ENCODE measurements at places on chromosomes 6 and 20.

DNA sequence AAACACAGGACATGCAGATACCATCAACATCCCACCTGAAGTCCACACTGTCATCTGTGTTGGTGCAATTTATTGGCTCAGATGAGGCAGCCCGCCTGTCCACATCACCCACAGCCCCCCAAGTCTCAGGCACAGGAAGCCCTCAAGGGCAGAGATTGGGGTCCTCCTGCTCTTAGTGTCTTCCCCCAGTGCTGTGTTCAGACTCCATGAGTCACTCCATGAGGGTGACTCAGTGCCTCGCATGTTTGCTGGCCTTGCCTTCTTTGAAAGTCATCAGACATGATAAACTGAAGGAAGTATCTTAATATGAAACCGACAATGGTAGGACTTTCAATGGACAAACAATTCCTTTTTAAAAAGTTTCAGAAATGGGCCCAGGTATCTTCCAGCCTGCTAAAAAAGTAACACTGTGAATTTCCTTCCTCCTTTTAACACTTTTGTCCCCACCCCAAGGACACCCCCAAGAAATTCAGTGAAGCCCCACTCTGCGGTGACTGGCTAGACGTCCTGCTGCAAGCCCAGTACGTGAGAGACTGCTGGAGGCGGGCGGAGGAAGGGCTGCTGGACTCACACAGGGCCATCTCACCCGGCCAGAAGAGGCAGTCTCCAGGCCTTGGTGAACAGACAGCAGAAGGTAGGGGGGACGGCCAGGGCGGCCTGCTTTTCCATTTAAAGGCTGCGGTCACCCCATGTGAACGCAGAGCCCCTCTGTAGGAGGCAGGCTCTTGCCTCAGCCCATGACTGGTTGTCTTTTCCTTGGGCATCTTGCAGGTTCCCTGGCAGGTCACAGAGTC is 43.0 kb upstream of the KCNK16 start:
- DNase-seq: no peak

- no peak for DNase-seq
Observed at GRCh38 chr6:61977947-61978346, 308.1 kb downstream of the KHDRBS2 start.

- DNase-seq: no peak
Observed at GRCh38 chr20:3227936-3228749, 10.8 kb downstream of the SLC4A11 start.

- no peak for DNase-seq
Observed at GRCh38 chr6:7461416-7461815, 71.8 kb downstream of the RIOK1 start.

- DNase-seq: peak; percentile 75
Observed at GRCh38 chr20:38873050-38873581, 53.1 kb upstream of the FAM83D start.

DNA sequence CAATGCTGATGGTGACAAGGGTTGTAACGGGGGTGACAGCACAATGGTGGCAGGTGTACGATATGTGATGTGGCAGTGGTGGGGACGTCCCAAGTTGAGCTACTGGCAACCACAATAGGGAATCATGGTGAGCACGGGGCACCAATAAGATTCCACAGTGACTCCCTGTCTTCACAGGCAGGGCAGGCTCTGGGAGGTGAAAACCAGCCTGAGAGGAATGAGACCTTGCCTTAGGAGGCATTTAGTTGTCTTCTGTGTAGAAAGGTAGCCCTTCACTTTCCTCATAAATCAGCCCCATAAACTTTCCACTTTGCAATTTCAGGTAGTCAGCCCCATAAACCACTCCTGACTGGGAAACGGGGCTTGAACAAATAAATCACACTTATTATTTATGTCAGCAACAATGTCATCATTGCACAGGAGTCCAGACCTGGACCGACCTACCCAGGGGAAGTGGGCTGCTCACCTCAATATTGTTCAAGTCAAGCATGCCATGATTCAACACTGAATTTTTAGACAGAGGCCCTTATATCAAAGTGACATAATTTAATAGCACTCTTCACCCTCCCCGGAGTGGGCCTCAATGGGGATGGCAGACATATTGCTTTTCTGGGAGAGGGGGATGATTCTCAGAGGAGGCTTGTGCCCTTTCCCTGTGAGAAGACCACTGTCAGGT is 150.8 kb downstream of the CDC5L start:
- DNase-seq: no peak

DNA sequence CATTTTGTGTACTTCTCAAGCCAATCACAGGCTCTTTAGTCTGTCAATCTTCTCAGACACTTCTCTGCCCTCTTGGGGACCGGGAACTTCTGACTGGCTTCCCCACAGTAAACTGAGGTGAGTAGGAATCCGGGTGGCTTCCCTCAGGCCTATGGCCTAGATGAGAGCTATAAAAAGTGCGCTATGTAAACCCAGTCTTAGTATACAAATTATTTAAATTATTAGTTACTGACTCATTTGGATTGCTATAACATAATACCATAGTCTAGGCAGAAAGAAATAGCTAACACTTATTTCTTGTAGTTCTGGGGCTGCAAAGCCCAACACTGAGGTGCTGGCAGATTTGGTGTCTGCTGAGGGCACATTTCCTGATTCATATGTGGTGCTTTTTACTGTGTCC is 109.2 kb upstream of the MCHR2 start:
- no peak for DNase-seq

DNA sequence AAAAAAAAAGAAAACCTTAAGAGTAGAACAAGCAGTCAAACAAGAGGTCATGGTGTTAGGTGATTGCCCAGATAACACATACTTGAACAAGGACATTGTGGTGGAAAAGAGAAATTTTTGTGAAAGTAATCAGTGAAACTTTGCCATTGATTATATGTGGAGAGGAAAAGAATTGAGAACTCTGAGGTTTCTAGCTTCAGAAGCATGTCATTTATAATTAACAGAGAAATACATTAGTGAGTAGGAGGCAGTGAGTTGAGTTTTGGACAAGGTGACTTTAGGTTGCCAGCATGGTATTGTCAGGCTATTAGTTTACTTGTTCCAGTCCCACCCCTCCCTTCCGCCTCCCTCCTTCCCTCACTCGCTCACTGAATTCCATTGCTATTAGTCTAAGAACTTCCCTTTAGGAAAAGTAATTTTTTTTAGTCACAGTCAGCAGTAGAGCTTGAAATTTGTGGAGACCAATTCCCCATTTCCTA is 17.2 kb downstream of the TAB2 start:
- DNase-seq: no peak

GRCh38 chr6:146339716-146340115 is 203.9 kb upstream of the RAB32 start:
- DNase-seq: no peak

GRCh38 chr20:25013478-25014380 is 21.2 kb upstream of the APMAP start:
- DNase-seq: no peak

GRCh38 chr6:25675167-25675566 is 23.2 kb downstream of the SCGN start:
- no peak for DNase-seq

- DNase-seq: no peak
Observed at GRCh38 chr6:75813476-75814250, 64.6 kb downstream of the MYO6 start.

DNA sequence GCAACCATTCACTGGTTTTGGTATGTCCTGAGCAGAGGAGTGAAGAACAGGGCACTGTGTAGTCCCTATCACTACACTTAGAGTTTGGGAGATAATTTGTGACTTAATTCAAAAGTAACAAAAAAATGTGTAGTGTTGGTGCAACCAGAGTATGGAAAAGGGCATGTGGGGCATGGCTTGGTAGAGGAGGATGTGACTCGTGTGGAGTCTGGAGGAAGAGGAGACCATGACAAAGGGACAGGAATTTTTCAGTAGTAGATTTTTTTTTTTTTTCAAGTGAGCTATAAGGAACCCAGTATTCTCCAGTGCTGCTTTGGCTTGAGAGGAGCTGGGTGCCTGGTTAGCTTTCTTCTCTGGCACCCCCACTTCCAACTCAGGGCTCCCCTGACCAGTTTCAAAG is 5.1 kb downstream of the MTRES1 start:
- no peak for DNase-seq

- DNase-seq: no peak
Observed at GRCh38 chr6:1175877-1176276, 136.0 kb upstream of the FOXQ1 start.

- DNase-seq: no peak
Observed at GRCh38 chr6:111231090-111231459, 143.8 kb downstream of the SLC16A10 start.

- DNase-seq: no peak
Observed at GRCh38 chr6:63839485-63839884, 203.9 kb downstream of the PHF3 start.

DNA sequence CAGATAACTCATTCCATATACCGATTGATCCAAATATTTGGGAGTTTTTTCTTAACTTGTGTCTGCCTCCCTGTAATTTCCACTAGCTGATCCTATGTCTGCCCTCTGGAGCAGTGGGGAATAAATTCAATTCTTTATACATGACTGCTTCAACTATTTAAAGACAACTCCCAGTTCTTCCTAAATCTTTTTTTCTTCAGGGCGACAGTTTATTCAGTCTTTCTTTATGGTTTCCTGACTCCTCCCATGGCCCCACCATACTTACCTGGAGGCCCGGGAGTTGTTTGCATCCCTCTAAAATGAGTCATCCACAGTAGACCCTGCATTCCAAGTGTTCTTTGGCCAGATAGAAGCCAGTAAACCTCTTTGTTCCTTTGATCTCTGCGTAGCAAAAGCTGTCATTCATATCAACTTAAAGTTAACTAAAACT is 73.6 kb downstream of the LCA5 start:
- no peak for DNase-seq

DNA sequence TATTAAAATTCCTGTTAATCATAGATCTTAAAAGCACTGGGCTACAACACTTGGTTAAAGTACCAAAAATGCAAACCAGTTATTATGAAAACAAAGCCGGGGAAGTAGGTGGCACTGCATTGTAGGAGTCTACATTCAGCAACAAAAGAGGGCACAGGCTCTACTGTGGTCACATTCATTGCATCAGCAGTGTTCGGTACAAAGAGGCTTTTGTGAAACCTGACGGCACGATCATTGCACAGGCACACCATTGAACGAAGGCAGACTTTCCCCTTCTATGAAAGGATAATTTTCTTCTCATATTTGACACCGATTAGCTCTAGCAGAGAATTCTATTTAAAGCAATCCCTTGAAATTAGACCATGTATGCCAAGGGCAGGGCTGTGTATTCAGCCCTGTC is 44.6 kb upstream of the AGPAT4 start:
- no peak for DNase-seq

- DNase-seq: no peak
Observed at GRCh38 chr6:47016261-47016660, 25.9 kb downstream of the ADGRF1 start.

GRCh38 chr6:145875496-145876211 is 61.1 kb upstream of the FBXO30 start:
- DNase-seq: no peak

DNA sequence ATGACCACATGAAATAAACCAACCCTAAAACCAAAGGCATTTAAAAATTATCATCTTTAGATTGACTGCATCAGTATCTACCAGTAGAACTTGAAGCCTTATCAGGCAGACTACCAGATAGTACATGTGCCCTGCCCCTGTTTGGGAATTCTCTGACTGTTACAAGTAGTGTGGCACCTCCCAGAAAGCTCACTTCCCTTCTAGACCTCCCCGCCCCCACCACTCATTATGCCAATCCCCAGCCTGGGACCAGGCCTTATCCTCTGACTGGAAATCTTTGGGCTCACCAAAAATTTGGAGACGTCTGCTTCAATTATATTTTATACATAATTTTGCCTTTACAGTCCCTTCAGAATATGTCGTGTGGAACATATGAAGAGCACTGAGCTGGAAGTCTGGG is 155.6 kb downstream of the TFAP2B start:
- no peak for DNase-seq

DNA sequence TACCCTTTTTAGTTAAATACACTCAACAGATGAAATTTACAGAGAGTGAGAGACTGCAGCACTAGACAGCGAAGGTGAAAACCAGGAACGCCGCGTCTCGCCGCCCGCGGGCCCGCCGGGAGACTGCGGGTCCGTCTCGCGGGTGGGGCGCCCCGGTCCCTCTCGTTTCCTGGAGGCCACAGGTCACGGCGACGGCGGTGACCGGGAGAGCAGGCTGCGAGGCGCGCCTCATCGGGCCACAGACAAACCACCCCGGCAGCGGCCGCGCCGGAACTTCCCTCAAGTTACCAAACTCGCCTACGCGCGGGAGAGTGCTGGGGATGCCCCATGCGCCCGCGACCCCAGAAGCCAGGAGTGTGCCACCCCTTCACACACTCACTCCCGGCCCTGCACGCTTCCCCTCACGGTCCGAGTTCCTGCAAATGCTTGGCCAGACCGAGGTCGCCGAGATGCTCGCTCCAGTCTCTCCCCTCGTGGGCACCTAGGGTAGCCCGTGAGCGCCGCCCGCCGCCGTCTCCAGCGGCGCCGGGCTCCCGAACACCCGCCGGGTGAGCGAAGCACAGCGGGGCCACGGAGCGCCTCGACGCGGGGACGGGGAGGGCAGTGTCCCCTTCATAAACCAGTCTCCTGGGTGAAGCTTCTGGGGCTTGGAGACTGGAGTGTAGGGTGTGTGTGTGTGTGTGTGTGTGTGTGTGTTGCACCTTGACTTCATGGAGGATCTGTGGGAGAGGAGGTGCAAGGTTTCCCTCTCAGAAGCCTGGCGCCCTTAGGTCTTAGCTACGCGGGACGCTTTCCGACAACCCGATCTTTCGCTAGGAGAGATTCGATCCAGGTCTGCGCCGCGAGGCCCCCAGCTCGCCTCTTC is 1.4 kb downstream of the BACH2 start:
- peak; percentile 66 for DNase-seq

- no peak for DNase-seq
Observed at GRCh38 chr6:55437141-55437540, 109.9 kb downstream of the GFRAL start.

DNA sequence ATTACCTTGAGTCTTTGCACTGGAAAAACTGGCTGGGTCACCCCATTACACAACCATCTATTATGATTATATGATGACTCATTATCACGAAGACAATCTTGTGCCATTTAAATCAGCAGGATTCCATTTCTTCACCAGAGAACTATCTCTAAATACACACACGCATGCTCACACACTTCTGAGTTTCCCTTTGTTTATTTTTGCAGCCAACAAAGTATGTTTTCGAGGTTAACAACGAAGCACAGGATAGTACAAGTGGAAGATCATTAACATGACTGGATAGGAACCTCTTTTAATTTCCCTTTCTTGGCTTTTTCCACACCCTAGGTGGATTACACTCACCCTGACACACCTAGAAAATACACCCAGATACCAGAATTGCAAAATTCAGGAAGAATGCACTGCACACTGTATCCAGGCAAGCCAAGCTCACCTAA is 18.9 kb downstream of the PERP start:
- DNase-seq: no peak

DNA sequence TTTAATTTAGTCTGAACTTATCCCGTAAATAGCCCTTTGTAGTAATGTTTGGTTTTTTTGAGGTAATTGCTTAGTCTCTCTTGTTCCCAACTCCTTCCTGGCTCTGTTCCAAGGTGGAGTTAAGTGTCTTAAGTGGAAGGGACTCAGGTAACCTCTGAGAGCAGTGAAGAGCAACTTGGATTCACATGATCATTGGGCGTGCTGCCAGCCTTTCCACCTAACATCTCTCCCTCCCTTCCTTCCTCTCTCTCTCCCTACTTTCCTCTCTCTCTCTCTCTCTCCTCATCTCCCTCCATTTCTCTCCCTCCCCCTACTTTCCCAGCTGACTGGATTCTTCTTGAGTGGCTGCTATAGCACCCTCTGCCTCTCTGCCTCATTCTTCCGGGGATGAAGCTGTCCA is 232.9 kb upstream of the SASH1 start:
- no peak for DNase-seq

GRCh38 chr6:4999586-4999985 is 4.3 kb downstream of the RPP40 start:
- DNase-seq: no peak
